Stimulated activated CD8-positive, alpha-beta memory T cell treated with anti-CD3 and anti-CD28 coated beads, Interleukin-4, amount 100 ng/mL, for 4 hours (primary cell): ENCODE measurements at places on chromosomes 4 and X.

- no peak for DNase-seq
Observed at GRCh38 chr4:145281224-145281623, 100.8 kb upstream of the OTUD4 start.

DNA sequence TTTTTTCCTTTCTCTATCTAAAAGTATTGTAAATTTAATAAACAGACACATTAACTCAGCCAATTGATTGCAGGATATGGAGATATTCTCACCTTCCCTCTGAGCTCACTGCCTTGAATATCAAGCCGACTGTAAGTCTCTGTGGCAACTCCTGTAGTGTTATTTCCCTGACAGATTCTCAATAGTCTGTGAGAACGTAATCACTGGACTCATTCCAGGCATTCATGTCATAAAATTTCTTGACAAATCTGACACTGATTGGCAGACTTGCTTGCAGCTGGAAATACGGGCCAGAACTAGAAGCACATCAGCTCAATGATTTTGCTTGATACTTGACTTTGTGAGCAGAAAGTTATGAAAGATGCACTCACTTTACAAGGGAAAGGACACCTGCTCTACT is 29.6 kb downstream of the FAM47B start:
- DNase-seq, result no peak

DNA sequence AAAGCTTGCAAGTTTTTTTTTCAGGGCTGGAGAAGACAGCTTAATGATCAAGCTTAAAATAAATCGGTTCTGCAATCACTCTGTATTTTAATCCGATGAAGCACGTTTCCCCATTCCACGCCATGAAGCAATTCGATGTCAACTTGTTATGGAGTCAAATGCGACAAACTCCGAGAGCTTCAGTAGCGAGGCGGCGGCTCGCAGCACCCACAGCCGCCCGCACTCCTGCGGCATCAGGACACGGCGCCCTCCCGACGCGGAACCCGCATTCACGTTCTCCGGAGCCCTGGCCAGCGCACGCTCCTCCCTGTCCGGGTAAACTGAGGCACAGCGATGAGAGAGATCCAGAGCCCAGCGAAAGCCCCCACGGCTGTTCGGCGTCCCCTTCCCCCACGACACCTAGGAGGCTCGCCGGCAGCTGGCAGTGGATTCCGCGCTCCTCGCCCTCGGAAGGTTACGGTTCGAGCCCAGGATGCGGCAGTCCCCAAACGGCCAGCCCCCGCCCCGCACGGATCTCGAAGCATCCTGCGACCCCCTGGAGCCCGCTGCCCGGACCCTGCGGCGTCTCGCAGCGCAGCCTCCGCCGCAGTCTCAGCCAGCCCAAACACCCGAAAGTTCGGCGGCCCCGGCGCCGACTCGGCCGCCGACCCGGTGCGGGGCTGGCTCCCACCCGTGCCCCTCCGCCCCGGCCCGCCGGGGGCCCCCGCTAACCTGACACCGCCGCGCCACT is 507 bp downstream of the MFAP3L start:
- no peak for DNase-seq

DNA sequence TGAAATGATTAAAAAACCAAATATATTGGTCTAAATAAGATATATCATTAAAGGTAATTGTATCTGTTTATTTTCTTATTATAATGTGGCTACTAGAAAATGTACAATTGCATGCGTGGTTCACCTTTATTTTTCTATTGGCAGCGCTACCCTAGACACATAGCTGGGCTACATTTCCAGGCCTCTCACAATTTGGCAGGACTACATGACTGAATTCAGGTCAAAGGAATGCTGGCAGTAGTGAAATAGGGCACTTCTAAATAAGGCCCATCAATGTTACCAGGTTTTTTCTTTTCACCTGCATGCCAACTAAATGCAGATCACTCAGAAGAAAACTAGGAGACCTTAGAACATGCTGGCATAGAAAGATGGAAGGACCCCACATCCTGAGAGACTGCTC is 1072.9 kb upstream of the SLIT2 start:
- no peak for DNase-seq

- no peak for DNase-seq
Observed at GRCh38 chrX:108696690-108697089, 39.7 kb downstream of the IRS4 start.

DNA sequence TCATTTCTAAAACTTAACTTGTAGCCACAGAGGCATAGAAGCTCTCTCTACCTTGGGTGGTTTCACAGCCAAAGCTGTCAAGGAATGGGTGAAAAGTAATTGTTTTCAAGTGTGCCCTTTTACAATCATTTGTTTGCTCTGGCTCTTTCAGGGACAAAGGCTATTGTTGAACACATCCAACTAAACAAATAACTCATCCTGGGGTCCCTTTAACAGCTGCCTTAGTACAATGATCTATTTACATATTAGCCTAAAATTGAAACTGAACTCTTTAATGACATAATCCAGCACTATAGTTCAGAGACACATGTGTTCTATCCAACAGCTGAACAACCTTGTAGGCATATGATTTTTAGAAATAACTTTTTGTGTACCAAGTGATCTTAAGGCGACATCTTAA is 3.7 kb downstream of the HHIP start:
- no peak for DNase-seq

- DNase-seq, result no peak
Observed at GRCh38 chrX:17596061-17596460, 141.2 kb upstream of the SCML1 start.

- no peak for DNase-seq
Observed at GRCh38 chrX:119236623-119237561, 807 bp downstream of the PGRMC1 start.

GRCh38 chr4:38154681-38155588 is 194.7 kb downstream of the PTTG2 start:
- no peak for DNase-seq

GRCh38 chr4:41155194-41155830 is 59.0 kb downstream of the APBB2 start:
- no peak for DNase-seq

- DNase-seq, result no peak
Observed at GRCh38 chrX:43176686-43177085, 398.7 kb upstream of the PPP1R2C start.

GRCh38 chr4:123323998-123324397 is 72.6 kb upstream of the SPRY1 start:
- DNase-seq, result no peak

DNA sequence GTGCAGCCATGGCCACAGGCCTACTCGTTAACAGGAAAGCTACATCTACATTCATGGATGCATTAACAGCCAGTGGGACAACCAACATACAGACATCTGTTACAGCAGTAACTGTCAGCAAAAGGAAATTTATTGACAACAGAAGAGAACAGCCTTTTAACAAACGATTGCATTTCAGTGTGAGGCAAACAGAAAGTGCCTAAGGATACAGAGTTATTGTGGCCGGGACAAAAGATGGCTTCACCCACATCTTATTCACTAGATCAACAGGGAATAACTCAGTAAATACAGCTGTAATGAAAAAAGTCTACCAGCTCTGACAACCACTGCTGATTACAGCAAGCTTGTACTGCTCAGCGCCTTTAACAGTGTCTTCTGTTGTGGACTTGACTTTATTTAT is 61.5 kb upstream of the TBL1X start:
- no peak for DNase-seq
